ENCODE measurements at places on chromosomes 3 and 15.

DNA sequence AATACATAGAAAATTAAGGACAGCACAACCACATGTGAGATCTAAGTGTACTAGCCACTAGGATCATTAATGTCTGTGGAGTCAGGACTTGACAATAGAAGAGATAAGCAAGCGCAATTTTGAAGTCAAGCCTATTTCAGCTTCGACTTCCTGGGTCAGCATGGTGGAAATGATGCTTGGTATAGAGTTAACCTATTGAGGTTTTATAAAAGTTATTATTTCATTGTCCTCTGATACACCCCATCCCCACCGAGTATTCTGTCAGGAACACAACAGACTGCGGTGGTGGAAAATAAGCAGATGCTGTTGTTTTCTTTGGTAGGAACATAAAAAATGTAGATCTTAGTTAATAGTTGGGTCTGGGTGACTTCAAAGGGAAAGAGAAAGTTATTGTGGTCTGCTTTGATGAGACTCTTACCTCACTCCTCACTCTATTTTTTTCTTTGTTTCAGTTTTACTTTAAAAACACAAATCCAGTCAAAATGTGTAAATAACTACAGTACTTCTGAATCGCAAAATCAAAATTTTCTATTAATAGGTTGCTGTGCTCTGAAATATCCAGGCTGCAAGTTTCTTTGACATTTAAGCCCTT is 82.1 kb downstream of the IL5RA start:
- DNase-seq = no peak

GRCh38 chr3:141959589-141960554 is 83.4 kb downstream of the ATP1B3 start:
- DNase-seq = no peak

GRCh38 chr3:39250116-39250747 is 29.6 kb downstream of the CX3CR1 start:
- DNase-seq = no peak

GRCh38 chr3:52289747-52290595 is 2.3 kb downstream of the GLYCTK start:
- DNase-seq = peak; percentile 53

DNA sequence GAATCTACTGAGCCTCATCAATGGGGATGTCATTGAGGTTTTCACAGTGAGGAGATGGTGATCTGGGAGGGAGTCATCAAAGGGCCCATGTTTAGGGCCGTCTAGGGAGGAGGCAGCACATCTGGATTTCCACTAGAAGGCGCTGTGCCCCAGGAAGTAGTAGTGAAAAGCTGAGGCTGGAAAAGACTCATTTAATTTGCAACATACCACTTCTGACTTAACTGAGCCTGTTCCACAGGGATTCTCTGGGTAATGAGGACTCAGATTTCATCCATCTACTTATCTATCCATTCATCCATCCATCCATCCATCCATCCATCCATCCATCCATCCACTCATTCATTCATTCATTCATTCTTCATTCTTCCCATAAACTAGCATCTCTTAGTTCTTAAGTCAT is 17.4 kb upstream of the SHF start:
- DNase-seq = peak; percentile 86

- DNase-seq = no peak
Measured at GRCh38 chr3:177322881-177323280, 125.6 kb upstream of the TBL1XR1 start.

DNA sequence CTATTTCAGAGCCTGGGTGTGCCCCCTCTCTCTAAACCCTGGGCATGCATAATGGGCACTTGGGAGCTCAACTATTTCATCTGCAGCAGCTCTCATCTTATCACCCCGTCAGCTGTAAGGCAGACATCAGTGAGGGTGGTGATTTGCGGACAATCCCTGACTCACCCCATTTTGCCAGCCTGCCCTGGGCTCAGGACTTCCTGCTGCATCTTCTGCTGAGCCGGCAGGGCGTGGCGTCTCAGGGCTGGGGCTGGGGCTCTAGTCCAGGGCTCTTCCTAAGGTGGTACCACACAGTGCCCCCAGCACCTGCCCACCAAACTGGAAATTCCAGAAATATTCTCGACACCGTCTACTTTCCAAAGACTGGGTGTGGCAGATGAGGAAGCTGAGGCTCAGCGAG is 925 bp upstream of the PSTPIP1 start:
- no peak for DNase-seq

- DNase-seq = no peak
Measured at GRCh38 chr3:94008253-94008652, 20.1 kb downstream of the STX19 start.

All from islet precursor cell (in vitro differentiated cells).